ENCODE measurements at places on chromosomes 2 and 18.

DNA sequence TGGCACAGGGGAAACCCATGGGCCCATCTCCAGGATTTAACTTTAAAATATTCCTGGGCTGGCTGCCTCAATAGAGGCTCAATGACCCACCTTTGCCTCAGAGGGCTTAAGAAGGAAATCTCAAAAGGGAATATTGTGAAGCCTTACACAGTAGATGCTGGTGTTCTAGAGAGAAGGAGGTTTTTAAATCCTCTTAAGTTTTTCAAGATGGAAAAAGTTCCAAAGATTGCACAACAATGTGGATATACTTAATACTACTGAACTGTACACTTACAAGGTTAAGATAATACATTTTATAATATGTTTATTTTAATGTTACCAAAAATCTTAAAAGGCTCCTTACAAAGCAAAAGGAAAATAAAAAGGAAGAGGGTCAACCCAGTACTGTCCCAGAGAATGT is 54.9 kb upstream of the LCLAT1 start:
- no peak for DNase-seq

GRCh38 chr18:22193466-22193865 is 24.1 kb downstream of the GATA6 start:
- no peak for DNase-seq

DNA sequence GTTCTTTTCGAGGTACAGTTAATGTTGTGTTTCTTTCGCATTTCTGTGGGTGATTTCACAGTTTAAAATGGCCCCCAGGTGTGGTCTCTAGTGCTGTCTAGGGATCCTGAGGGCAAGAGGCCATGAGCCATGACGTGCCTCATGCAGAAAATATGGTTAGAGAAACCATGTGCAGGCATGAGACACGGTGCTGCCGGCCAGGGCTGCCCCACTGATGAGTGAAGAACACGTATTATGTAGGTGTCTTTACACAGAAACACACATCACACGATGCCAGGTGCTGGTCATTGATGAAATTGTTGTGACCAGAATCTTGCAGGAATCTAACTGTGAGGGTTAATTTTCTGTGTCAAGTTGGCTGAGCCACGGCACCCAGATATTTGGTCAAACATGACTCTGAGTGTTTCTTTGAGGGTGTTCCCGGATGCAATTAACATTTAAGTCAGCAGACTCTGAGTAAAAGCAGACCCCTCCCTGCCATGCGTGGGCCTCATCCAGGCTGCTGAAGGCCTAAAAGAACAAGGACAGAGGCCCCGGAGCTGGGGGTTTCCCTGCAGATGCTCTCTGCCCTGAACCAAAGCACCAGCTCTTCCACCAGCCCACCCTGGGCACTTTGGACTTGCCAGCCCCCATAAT is 463.0 kb upstream of the MYT1L start:
- DNase-seq, result no peak

GRCh38 chr2:234579231-234579962 is 82.5 kb upstream of the ARL4C start:
- DNase-seq, result no peak

DNA sequence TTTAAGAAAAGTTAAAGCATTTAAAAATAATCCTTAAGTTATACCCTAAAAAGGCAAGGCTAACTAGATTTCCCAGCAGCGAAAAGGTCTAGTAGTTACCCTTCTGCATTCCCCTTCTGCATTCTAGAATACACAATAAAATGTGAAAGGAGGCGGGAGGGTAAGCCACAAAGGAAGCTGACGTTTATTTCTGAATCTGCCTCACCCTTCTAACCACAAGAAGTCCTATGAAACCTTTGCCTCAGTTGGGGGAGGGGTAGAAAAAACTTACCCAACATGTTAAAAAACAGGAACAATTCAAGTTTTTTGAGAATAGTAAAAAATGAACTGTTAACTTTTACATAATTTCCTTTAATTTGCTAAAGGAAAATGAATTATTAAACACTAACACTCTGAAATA is 11.3 kb downstream of the STK17B start:
- DNase-seq, result peak; percentile 85

DNA sequence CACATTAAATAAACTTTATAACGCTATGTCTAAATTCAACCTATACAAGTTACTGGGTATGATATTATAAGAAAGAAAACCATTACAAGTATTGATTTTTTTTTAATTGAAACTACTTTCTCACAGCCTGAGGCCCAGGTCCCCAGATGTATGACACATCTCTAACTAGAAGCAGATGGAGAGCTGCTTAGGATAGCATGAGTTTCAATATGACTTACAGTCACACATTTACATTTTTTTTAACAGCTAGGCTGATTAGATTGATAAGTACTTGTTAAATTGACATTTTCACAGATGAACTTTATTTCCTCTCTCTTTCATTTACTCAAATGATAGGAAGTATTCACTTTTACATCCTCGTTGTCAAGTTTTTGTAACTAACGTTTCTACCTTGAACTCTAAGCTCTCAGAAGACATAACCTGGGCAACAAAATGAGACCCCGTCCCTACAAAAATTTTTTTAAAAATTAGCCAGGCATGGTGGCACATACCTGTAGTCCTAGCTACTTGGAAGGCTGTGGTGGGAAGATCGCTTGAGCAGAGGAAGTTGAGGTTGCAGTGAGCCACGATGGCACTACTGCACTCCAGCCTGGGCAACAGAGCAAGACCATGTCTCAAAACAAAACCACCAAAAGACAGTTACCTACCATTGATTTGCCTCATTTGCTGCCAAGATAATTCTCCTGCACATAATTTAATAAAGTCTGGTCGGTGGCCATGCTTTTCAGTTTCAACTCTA is 52.4 kb downstream of the STK39 start:
- DNase-seq, result peak; percentile 59

DNA sequence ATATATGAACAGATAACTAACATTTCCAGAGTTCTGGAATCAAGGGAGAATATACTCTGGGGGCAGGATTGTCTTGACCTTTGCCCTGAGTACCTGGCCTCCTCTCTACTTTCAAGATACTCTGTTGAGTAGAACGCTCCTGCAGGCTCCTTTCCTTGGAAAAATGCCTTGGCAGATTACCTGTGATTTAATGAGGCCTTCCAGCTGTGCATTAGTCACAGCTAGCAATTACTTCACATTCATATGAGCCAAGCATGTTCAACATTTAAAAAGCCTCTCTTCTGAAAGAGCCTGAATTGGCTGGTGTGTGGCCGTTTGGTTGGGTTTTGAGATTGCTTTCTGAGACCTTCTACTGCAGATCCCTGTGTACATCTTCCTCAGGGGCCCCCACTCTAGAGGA is 142.2 kb downstream of the PLCL1 start:
- no peak for DNase-seq

DNA sequence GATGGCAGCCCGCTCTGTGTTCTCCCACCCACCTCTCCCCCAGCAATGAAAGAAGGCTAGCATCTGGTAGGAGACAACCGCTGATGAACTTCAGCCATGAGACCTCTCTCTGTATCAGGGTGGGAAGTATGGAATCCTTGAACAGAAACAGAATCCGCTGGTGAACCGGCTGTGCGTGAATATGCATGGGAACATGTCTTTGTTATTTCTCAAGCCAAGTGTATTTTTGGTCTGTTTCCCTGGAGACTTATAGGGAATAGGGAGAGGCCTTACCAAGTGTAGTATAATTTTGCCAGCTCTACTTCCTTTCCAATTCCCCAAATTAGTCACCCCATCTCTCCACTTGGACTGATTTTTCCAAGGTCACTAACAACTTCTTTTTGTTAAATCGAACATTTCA is 30.1 kb downstream of the WNT10A start:
- no peak for DNase-seq

GRCh38 chr2:69291721-69292120 is 95.3 kb downstream of the GFPT1 start:
- no peak for DNase-seq

DNA sequence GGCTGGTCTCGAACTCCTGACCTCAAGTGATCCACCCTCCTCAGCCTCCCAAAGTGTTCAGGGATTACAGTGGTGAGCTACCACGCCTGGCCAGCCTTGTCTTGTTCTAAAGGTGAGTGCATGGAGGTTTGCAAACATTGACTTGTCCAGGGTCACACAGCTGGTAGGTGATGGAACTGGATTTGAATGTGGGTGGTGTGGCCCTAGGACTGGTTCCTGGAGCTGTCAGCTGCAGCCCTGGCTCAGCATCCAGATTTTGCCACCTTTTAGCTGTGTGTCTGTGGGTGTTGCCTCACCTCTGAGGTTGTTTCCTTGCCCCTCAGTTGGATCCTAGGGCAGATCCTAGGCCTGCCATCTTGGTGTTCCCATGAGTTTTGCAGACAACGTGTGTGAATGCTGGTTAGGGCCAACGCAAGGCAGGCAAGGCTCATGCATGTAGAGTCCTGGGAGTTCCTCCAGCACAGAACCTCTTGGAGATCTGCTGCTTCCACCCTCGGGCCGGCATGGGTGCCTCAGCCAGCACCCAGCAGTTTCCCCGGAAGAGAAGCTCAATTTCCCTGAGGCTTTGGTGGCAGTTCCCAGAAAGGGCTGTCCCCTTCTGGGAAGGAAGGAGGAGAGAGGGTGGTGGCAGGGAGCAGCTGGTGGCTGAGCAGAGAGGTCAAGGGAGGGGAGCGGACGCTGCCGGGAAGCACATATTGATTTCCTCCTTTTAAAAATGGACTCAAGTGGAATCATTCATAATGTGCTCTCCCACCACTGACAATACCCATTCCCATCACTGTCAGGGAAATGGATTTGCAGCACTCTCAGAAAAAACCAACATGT is 127.6 kb upstream of the HS6ST1 start:
- no peak for DNase-seq

GRCh38 chr2:25187729-25188350 is 19.5 kb upstream of the POMC start:
- DNase-seq, result no peak

DNA sequence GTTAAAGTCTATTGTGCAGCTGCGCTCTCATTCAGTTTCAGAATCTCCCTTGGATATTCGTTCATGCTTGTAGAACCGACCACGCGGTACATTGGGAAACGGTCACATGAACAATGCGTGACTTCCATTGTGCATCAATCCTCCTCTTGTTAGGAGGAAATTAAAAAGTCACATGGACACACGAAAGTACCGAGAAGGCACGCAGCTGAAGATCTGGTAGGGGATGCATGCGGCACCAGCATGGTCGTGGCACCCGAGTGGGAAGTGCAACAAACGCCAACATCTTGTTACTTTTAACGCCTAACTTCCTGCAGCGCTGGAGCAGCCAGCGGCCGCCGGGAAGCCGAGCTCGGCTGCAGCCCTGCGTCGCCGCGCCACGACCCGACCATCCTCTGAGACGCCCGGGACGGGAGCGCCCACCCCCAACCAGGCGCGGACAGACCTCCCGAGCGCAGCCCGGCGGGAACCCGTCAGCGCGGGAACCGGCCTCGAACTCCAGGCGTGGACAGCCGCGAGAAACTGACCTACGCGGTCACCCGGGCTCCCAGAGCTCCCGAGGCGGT is 412 bp downstream of the OSBPL1A start:
- no peak for DNase-seq

- DNase-seq, result no peak
Measured at GRCh38 chr2:7004636-7005035, 87.4 kb downstream of the RNF144A start.

- no peak for DNase-seq
Measured at GRCh38 chr2:3199627-3200345, 177.8 kb downstream of the EIPR1 start.

- DNase-seq, result no peak
Measured at GRCh38 chr2:136210455-136210805, 92.5 kb upstream of the CXCR4 start.

GRCh38 chr2:16441431-16441830 is 224.2 kb downstream of the CYRIA start:
- no peak for DNase-seq

DNA sequence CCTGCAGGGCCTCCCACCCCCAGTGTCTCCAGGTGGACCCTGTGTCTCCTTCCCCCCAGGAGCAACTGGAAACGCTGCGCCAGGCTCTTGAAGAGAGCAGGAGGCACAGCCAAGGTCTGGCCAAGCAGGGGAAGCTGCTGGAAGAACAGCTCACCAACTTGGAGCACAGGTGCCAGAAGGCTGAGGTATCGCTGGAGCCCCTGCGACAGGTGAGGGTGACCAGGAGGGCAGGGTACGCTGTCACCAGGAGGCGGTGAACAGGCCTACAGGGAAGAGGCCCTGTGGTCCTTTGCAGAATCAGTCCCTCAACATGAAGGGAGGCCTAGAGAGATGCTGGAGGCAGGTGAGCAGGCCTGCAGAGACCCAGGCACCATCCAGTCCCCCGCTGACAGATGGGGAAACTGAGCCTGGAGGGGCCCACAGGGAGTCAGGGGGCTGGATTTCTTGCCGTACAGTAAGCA is 15.6 kb upstream of the SNED1 start:
- no peak for DNase-seq

DNA sequence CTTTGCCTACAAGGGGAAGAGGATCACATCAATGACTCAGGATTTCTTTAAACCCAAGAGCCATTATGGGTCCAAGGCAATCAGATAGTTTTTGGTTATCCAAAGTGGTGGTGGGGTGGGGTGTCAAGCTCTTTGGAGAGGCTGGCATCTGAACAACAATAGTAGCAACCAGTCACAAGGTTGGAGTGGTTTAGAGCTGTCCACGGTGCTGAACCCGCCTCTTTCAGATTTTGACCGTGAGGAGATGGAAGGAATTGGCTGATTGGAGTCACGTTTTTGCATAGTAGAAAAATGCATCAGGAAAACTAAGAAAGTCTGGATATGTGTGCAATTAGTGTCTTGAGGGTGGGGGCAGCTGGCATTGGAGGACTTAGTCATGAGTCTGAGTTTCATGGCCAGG is 159.9 kb downstream of the LOXHD1 start:
- DNase-seq, result peak; percentile 5

DNA sequence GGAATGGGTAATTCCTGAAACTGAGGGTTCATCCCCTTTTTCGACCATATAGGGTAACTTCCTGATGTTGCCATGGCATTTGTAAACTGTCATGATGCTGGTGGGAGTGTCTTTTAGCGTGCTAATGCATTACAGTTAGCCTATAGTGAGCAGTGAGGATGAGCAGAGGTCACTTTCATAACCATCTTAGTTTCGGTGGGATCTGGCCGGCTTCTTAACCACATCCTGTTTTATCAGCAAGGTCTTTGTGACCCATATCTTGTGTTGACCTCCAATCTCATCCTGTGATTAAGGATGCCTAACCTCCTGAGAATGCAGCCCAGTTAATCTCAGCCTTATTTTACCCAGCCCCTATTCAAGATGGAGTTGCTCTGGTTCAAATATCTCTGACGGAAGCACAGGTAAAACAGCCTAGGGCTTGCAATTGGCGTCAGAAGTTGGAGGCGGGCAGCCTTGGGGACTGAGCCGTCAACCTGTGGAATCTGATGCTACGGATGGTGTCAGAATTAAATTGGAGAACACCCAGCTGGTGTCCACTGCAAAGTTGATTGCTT is 19.5 kb downstream of the RALBP1 start:
- DNase-seq, result peak; percentile 4

GRCh38 chr2:8475349-8476031 is 206.4 kb upstream of the ID2 start:
- DNase-seq, result peak; percentile 74

DNA sequence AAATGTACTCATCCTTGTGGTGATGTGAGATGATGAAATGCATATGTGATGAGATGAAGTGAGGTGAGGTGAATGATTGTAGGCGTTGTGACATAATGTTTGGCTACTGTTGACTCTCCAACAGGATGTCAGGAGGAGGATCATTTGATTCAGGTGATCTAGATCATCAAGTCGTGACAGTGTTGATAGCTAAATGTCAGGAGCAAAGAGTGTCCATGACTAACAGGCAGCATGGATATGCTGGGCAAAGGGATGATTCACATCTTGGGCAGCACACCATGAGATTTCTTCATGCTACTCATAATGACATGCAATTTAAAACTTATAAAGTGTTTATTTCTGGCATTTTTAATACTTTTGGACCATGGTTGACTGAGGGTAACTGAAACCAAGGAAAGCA is 40.2 kb upstream of the UBXN4 start:
- DNase-seq, result no peak

GRCh38 chr2:101188683-101189405 is 37.7 kb upstream of the TBC1D8 start:
- DNase-seq, result no peak
